ENCODE measurements at places on chromosomes 11 and 22. TPM values are rescaled to one million over a fixed set of nuclear protein-coding genes. Genes with fewer than 3 reads are reported as not detected.
A peak's percentile ranks its signal among the peaks of the same experiment; 100 is the strongest.

PIH1D2 gene
- total RNA-seq, result 1.6 TPM

DNA sequence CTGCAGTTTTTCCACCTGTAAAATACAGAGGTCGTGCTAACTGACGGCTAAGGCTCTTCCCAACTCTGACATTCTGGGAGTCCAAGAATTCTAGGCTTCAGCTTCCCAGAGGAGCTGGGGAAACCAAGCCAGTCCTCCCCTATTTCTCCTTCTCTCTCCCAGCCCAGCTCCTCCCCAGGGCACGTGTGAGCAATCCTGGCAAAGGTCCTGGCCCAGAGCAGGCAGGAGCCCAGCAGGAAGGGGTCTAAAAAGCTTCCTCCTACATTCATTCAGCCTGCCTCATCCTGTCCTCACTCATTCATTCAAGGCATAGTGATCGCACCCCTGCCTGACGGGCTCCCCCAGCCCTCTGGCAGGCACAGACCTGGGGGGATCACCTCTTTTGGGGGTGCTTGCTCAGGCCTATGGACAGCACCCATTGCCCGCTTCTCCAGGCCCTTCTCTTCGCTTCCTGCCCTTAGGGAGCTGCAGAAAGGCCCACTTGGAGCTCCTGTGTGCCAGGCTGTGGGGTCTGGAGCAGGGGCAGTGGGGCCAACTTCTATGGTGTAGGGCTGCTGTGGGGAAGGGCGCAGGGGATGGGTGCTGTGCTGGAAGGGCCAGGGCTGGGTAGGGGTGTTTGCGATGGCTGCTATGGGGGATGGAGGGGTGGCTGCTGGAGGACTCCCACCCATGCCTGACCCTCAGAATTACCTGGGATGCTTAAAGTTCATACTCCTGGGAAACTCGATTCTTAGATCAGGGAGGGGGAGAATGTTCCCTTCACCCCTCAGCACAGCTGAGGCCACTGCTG lies 9.8 kb downstream of the KCNC1 start:
- DNase-seq, result no peak
- H3K4me1 ChIP-seq, result no peaks in the 10 kb centered on the region
- H3K27me3 ChIP-seq, result peaks cover 6% of the 10 kb centered on the region
- H3K4me3 ChIP-seq, result no peak overlapping the region

- H3K36me3 ChIP-seq, result no peaks in the 10 kb centered on the region
- H3K4me3 ChIP-seq, result no peak overlapping the region
- DNase-seq, result no peak
- peaks cover 39% of the 10 kb centered on the region for H3K4me1 ChIP-seq
- no peak overlapping the region for H3K27ac ChIP-seq
- H3K27me3 ChIP-seq, result no peaks in the 10 kb centered on the region
These were observed 5.8 kb upstream of the SERPINH1 start for GRCh38 chr11:75556275-75556674.

ANGPTL5 gene
- total RNA-seq, result not detected

DNA sequence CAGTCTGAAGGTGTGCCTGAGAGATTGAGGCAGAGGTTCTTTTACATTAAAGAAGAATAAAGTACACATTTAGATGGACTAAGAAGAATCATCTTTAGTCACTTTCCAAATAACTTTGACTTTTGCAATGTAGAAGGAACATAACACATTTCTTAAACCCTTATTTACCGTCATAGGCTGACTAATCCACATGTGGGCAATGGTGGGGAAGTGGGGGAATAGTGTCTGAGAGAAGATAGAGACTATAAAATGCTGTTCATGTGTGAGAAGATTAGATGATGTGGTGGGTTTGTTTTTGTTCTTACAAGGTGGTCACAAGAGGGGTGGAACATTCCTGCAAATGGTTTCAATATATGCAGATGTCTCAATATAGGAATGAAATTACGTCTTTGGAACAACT lies 1.8 kb downstream of the MS4A4A start:
- H3K4me3 ChIP-seq, result no peak overlapping the region
- H3K4me1 ChIP-seq, result no peaks in the 10 kb centered on the region
- H3K27me3 ChIP-seq, result no peaks in the 10 kb centered on the region
- DNase-seq, result no peak

RCOR2 gene
- 2.4 TPM for total RNA-seq

POLR2L gene
- total RNA-seq, result 92.3 TPM

DNA sequence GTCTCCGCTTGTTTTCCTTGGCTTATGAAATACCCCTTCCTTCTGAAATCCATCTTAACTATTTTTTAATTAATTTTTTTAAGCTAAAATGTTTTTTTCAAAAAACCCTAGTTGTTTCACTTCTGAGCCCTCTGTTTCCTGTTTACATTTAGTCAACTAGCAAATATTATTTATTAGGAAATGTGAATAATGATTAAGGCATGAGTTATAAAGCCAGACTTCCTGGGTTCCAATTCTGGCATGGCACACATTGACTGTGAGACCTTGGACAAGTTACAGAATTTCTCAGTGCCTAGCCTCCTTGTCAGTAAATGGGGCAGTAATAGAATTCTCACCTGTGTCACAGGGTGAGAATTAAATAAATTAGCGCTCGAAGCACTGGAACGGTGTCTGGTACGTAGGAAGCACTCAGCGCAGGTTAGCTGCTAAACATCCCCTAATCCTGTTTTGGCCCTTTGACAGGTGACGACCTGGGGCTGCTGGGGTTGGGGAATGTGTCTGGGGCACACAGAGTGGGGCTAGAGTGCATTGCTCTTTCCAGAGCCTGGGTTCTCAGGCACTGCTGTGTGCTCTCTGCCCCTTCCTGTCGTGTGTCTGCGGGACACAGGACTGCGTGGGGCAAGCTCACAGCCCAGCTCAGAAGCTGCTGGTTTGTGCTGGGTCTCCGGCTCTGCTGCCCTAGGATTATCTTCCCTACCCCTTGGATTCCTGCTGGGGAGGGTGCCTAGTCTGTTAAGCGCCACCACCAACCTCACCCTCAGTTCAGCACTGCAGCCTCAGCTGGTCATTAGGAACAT lies 13.1 kb downstream of the PANX1 start:
- H3K27ac ChIP-seq, result no peak overlapping the region
- no peaks in the 10 kb centered on the region for H3K27me3 ChIP-seq
- H3K4me3 ChIP-seq, result no peak overlapping the region
- H3K4me1 ChIP-seq, result peaks cover 3% of the 10 kb centered on the region
- no peaks in the 10 kb centered on the region for H3K36me3 ChIP-seq

GRCh38 chr11:31254415-31254814 lies 115.1 kb downstream of the DCDC1 start:
- no peak overlapping the region for H3K27ac ChIP-seq
- no peaks in the 10 kb centered on the region for H3K4me1 ChIP-seq
- H3K4me3 ChIP-seq, result no peak overlapping the region
- no peaks in the 10 kb centered on the region for H3K27me3 ChIP-seq

DNA sequence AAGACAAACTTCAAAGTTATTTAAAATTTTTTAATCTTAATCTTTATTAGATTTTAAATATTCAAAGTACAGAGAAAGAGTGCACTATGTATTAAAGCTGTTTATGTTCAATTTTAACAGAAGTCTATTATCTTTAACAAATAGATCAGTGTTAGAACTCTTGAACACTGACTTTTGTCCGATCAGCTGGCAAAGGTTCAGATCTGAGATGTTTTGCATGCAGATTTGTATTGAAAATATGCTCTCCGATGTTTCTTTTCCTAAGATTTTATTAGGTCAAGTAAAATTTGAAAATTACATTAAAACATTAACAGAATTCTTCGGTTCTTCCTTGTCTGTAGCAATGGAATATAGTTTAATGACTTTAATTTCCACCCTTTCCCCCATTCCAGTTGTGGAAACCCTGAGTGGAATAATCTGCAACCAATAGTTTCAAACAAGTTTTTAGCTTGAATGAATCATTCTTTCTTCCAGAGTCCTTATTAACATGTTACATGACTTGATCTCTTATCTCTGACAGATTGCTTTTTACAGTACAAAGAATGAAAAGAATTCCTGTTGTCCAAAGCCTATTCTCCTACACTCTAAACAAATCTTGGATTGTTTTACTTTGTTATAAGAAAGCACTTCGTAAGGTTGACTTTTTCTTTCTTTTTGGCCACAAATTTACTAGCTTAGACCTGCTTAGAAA lies 11.4 kb upstream of the TCP11L1 start:
- no peaks in the 10 kb centered on the region for H3K4me1 ChIP-seq
- H3K27ac ChIP-seq, result no peak overlapping the region
- no peak for DNase-seq
- H3K27me3 ChIP-seq, result no peaks in the 10 kb centered on the region
- no peak overlapping the region for H3K4me3 ChIP-seq

DNA sequence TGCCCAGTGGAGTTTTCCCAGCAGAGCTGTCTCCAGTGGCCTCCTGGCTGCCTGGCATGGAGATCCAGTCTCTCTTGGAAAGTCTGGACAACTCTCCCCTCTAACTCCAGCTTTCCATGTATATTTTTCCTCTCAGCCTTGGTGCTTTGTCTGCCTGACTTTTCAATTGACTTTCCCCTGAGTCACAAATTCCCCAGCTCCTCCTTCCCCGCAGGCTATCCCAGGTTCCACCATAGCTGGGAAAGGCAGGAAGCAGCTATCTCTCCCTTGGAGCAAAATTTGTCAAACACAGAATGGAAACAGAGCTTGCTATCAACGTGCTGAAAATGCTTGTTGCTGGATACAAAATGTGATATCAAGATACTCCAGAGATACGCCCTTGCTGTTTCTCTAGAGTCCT lies 384.8 kb downstream of the TMEM135 start:
- no peaks in the 10 kb centered on the region for H3K4me1 ChIP-seq
- H3K4me3 ChIP-seq, result no peak overlapping the region
- no peak for DNase-seq

XKR3 gene
- total RNA-seq, result 0.05 TPM

GRCh38 chr11:123494195-123495050 lies 64.4 kb downstream of the GRAMD1B start:
- no peak overlapping the region for H3K4me3 ChIP-seq
- H3K4me1 ChIP-seq, result peaks cover 5% of the 10 kb centered on the region
- H3K27ac ChIP-seq, result no peak overlapping the region
- H3K36me3 ChIP-seq, result no peaks in the 10 kb centered on the region
- H3K27me3 ChIP-seq, result no peaks in the 10 kb centered on the region

ATG13 gene
- 35.2 TPM for total RNA-seq

GRCh38 chr22:37676736-37677492 lies 1.5 kb downstream of the LGALS1 start:
- H3K27me3 ChIP-seq, result no peaks in the 10 kb centered on the region
- peak; percentile 87 for DNase-seq
- H3K36me3 ChIP-seq, result no peaks in the 10 kb centered on the region
- H3K4me1 ChIP-seq, result peaks cover 74% of the 10 kb centered on the region
- peak overlapping the region; percentile 99 for H3K27ac ChIP-seq
- H3K4me3 ChIP-seq, result peak overlapping the region; percentile 72

DNA sequence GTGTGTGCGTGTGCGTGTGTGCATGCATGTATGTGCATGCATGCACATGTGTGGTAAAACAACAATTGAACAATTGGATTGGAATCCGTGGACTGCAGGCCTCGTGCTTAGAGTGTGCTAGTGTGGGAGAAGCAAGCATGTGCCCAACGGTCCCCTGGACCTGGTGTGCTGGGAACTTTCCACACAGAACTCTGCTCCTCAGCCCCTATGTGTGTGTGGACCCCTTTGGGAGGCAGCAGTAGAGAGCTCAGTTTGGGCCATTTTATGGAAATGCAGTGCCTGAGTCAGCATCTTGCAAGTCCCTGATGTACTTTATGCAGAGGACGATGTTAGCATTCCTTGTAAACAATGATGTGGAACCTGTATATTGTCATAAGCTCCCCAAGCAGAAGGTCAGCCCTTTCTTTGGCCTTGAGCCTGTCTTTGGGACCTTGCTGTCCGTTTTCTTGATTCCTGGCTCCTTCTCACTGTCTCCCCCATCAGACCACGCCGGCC lies 167.3 kb downstream of the TBC1D22A start:
- no peak for DNase-seq
- peaks cover 3% of the 10 kb centered on the region for H3K36me3 ChIP-seq
- no peak overlapping the region for H3K4me3 ChIP-seq
- no peaks in the 10 kb centered on the region for H3K27me3 ChIP-seq
- H3K4me1 ChIP-seq, result peaks cover 2% of the 10 kb centered on the region

DNAJB7 gene
- total RNA-seq, result not detected

NLRP6 gene
- 0.90 TPM for total RNA-seq

- H3K27me3 ChIP-seq, result no peaks in the 10 kb centered on the region
- no peak overlapping the region for H3K27ac ChIP-seq
- no peak overlapping the region for H3K4me3 ChIP-seq
These were observed 1.2 kb upstream of the CEP126 start for GRCh38 chr11:101913656-101914055.

- no peak for DNase-seq
- peaks cover 3% of the 10 kb centered on the region for H3K4me1 ChIP-seq
- no peaks in the 10 kb centered on the region for H3K36me3 ChIP-seq
These were observed 94.6 kb upstream of the ALKBH3 start for GRCh38 chr11:43786016-43786415.

GRCh38 chr11:88813233-88813915 lies 252.4 kb downstream of the GRM5 start:
- no peaks in the 10 kb centered on the region for H3K4me1 ChIP-seq
- no peaks in the 10 kb centered on the region for H3K27me3 ChIP-seq
- no peak overlapping the region for H3K27ac ChIP-seq

- DNase-seq, result no peak
- H3K36me3 ChIP-seq, result no peaks in the 10 kb centered on the region
- peaks cover 33% of the 10 kb centered on the region for H3K4me1 ChIP-seq
- peak overlapping the region; percentile 55 for H3K4me3 ChIP-seq
- H3K27ac ChIP-seq, result no peak overlapping the region
- H3K27me3 ChIP-seq, result no peaks in the 10 kb centered on the region
These were observed 8.8 kb upstream of the PPIL2 start for GRCh38 chr22:21657020-21657359.

TRPC6 gene
- total RNA-seq, result 1.3 TPM

DNA sequence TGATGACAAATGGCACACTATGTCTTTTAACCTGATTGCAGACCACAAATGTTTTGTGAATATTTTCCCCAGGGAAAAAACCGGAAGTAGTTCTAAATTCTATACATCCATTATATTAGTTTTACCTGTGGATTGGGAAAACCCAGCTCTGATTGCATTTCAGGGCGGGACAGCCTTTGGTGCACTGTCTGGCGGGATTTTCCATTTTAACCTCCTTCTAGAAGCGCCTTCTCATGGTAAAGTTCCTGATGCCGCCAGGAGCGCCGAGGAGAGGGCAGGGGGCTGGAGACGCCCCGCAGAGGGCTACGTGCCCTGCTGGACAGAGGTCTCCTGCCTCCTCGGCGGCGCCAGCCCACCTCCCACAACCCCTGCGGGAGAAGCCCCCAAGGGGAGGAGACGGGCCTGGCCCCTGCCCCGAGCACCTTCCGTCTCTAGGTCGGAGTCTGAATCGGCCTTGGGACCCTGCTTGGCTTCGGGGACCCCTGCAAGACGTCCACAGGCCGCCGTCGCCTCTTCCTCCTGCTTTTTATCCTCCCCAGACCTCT lies 1.2 kb upstream of the P2RX6 start:
- H3K4me1 ChIP-seq, result peaks cover 11% of the 10 kb centered on the region
- H3K27ac ChIP-seq, result no peak overlapping the region
- peaks cover 43% of the 10 kb centered on the region for H3K27me3 ChIP-seq
- no peaks in the 10 kb centered on the region for H3K36me3 ChIP-seq

DNA sequence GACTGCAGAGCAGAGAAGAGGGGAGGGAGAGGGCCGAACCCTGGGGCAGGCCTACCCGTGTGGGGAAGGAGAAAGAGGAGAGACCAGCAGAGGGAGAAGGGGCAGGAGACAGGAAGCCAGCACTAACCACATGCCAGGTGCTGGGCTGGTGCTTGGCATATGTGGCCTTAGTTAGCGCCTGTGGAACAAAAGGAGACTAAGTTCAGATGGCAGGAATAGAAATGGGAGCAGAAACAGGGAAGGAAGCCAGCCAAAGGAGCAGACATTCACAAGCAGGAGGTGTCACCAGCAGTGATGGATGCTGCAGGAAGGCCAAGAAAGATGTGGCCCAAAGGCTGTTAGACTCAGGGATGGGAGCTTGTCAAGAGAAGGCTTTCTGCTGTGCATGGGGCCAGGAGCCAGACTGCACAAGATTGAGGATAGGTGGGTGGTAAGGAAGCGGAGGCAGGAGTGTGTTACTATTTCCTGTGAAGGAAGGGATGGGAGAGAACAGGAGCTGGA lies 26.7 kb downstream of the TREH start:
- DNase-seq, result no peak
- no peaks in the 10 kb centered on the region for H3K27me3 ChIP-seq
- no peak overlapping the region for H3K27ac ChIP-seq
- peaks cover 14% of the 10 kb centered on the region for H3K4me1 ChIP-seq
